ENCODE measurements at places on chromosomes 4 and X.
A peak's percentile ranks its signal among the peaks of the same experiment; 100 is the strongest.

- DNase-seq, result peak; percentile 66
Measured at GRCh38 chr4:158729716-158730559, 6.7 kb upstream of the PPID start.

GRCh38 chrX:154440623-154441357 lies 3.2 kb upstream of the FAM50A start:
- DNase-seq, result no peak

- peak; percentile 6 for DNase-seq
Measured at GRCh38 chrX:136608295-136608933, 39.5 kb upstream of the CD40LG start.

- DNase-seq, result no peak
Measured at GRCh38 chrX:71525316-71525715, 7.6 kb upstream of the OGT start.

- no peak for DNase-seq
Measured at GRCh38 chrX:147343467-147343866, 528.9 kb upstream of the CXorf51A start.

GRCh38 chr4:103156106-103156505 lies 42.0 kb downstream of the CENPE start:
- no peak for DNase-seq

DNA sequence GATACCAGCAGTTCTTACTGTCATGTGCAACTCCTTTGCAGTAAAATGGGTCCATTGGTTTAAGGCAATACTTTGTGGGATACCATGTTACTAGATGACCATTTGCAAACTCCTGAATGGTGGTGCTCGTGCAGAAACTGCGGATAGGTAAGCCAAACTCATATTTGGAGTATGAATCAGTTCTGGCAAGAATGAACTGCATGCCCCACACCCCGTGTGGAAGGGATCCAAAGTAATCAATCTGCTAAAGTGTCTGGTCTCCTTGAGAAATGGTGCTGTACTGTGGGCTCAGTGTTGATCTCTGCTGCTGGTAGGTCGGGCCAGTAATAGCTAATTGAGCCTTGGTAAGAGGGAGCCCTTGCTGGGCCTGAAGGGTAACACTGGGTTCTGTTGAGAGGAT lies 4.2 kb upstream of the TAB3 start:
- no peak for DNase-seq
